ENCODE measurements at places on chromosomes 12 and 14. TPM values are rescaled to one million over a fixed set of nuclear protein-coding genes. Genes with fewer than 3 reads are reported as not detected.

The GALNT6 gene
- total RNA-seq: 4.4 TPM

GRCh38 chr14:75224561-75224960, 48.1 kb upstream of the TMED10 start:
- DNase-seq: no peak

The C12orf42 gene
- total RNA-seq: not detected

DNA sequence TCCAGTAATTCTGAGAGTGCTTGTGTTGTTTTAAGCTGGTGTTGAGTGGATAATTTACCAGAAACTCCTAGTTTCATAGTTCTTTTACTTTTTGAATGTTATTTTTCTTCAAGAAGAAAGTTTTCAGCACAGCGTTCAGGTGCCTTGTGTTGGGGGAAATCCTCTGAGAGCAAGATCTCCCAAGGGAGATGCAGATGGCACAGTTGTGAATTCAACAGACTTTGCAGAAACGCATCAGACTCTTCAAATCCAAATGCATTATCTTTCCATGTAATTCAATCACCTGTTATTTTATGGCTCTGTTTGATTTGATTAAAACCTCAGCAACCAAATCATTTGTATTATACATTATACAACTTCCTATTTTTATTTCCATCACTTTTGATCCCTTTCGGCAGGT, 439.9 kb downstream of the EGLN3 start:
- DNase-seq: no peak

The WSCD2 gene
- total RNA-seq: 0.44 TPM

GRCh38 chr12:123050331-123050831, 69.9 kb downstream of the ARL6IP4 start:
- no peak for DNase-seq

GRCh38 chr14:65263177-65263788, 149.2 kb upstream of the FUT8 start:
- no peak for DNase-seq

The GARIN6 gene
- not detected for total RNA-seq

GRCh38 chr12:109387425-109388166, 39.9 kb downstream of the MYO1H start:
- no peak for DNase-seq

DNA sequence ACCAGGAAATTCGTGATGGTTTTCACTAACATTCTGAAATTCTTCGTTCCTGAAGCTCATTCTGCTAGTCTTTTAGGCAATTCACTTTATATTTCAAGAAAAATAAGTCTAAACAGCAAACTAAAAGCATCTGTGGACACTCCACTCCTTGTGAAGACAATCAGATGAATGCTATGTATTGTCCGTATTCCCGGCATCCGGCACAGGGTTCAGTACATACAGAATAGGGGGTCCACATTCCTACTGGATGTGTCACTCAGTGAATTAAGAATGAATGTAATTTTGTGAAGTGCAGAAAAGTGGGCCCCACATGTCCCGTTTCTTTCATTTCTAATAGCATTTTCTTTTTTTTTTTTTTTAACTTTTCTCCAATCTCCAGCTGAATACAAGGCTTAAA, 241.3 kb downstream of the GRIN2B start:
- no peak for DNase-seq

- no peak for DNase-seq
Measured at GRCh38 chr14:28759653-28760313, 6.8 kb upstream of the FOXG1 start.

The SUOX gene
- total RNA-seq: 20.3 TPM

The PRIMA1 gene
- 3.9 TPM for total RNA-seq

The HOXC5 gene
- not detected for total RNA-seq

The BDKRB1 gene
- 1.0 TPM for total RNA-seq

DNA sequence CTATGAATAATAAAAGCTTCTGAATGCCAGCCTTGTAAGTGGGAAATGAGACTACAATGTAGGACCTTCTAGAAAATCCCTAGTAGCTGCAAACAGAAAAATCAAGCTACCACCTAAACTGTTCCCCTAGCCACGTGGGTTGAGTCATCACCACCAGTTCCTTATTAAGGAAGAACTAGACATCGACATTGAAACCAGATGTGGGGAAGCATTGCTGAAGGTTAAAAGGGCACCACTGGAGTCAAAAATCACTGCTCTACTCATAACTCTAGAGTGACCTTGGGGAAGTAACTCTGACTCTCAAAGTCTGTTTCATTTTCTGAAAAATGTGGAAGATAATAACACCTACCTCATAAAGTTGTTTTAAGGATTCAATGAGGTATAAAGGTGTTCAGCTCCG, 9.4 kb upstream of the CNIH1 start:
- no peak for DNase-seq

The HHIPL1 gene
- 2.6 TPM for total RNA-seq

DNA sequence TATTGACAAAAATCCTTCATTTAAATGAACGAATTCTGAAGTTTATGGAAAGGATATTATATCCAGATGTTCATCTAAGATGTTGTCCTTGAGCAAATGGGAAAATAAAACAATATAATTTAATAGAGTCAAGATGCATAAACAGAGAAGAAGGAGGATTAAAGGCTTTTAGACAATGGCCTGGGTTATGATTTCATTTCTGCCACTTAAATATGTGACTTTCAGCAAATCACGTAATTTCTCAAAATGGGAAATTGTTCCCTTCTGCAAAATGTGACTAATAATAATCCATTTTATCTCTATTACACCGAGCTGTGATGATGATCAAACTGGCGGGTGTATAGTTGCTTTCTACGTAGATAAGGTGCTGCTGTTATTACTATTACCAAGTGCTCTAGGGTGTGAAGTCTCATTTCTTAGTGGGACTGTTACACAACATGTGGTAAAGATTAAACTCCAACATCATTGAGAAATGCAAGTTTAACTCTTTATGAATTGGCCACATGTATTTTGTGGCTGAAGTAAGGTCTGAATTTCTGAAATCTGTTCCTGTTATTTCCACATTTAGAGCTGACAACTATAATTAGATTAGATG, 157.0 kb downstream of the MYRFL start:
- DNase-seq: no peak

DNA sequence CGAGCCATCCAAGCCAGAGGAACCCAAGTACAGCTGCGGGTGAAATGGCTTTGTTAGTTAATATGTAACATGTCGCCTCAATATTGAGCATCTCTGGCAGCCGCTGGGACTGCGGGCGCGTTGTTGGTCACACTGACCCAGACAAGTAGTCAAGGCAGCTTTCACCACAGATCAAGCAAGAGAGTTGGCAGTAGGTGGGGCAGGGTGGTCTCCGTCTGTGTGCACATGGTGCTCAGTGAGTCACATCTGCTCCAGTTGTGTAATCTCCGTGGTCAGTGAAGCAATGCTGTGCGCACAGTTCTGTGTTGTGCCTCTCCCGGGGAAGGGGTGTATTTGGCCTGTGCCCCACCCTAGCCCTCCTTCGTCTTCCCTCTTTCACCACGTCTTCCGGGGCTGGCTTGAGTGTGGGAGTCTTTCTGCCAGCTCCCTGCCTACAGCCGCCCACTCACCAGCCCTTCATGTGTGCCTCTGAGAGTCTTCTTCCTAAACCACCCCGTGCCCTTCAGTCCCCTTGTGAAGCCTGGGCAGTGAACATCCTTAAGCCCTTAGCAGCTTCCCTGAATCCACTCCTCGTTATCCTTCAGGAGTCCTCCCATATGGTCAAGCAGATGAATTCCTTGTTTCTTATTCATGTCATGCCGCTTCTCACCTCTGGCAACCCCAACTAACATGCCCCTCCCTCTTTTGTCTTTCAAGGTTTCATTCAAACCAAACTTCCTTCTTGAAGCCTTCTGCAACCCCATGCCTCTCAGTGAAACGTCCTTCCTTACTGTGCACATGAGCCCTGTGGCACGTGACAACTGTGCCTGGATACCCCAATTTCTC, 242.1 kb downstream of the CACNA1C start:
- DNase-seq: peak; percentile 45

The TAS2R14 gene
- total RNA-seq: 0.88 TPM

The GRIP1 gene
- 21.0 TPM for total RNA-seq

DNA sequence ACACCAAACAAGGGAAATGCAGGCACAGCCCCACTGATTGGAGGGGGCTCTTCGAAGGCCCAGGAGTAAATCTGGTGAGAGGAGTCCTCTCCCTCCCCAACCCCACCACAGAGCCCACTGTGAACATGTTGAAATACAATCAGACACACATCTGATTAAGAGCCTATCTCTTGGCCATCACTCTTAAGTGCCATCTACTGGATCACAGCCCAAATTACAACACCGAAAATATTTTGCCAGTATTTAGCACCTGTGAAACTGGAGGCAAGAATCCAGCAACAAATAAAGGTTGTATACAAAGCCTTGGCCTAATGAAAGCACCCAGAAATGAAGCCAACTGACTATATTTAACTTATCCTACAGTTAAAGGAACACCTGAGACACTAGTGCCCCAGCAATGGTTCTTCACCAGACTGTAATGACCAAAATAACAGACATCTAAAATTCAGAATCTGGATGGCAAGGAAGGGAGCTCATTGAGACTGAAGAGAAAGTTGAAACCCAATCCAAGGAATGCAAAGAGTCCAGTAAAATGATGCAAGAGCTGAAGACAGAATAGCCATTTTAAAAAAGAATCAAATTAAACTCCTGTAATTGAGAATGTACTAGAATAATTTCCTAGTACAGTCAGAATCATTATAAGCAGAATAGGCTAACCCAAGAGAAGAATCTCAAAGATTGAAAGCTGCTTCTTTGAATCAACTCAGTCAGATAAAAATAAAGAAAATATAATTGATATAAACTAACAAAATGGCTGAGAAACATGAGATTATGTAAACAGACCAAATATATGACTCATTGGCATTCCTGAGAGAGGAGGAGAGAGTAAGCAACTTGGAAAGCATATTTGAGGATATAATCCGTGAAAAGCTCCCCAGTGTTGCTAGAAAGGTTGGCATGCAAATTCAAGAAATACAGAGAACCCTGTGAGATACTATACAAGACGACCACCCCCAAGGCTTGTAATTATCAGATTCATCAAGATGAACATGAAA, 1117.0 kb downstream of the FLRT2 start:
- DNase-seq: no peak

The SCAF11 gene
- total RNA-seq: 74.7 TPM

The DLGAP5 gene
- 0.80 TPM for total RNA-seq

The SP7 gene
- total RNA-seq: not detected

DNA sequence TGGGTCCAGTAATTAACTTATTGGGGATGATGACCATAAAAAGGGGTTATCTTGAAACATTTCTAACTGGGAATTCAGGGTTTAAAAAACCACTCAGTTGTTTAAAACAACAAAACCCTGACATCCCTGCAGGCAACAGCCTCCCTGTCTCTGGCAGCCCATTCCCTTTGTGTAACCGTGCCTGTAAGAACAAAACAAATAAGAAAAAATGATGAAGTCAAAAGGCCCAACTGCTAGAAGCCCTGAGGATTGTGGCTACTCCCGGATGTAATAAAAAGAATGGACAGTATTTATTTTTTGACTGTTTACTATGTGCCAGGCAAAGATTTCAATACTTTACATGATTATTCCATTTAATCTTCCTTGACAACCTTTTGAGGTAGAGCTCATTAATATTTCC, 75.3 kb downstream of the TMCC3 start:
- DNase-seq: no peak

DNA sequence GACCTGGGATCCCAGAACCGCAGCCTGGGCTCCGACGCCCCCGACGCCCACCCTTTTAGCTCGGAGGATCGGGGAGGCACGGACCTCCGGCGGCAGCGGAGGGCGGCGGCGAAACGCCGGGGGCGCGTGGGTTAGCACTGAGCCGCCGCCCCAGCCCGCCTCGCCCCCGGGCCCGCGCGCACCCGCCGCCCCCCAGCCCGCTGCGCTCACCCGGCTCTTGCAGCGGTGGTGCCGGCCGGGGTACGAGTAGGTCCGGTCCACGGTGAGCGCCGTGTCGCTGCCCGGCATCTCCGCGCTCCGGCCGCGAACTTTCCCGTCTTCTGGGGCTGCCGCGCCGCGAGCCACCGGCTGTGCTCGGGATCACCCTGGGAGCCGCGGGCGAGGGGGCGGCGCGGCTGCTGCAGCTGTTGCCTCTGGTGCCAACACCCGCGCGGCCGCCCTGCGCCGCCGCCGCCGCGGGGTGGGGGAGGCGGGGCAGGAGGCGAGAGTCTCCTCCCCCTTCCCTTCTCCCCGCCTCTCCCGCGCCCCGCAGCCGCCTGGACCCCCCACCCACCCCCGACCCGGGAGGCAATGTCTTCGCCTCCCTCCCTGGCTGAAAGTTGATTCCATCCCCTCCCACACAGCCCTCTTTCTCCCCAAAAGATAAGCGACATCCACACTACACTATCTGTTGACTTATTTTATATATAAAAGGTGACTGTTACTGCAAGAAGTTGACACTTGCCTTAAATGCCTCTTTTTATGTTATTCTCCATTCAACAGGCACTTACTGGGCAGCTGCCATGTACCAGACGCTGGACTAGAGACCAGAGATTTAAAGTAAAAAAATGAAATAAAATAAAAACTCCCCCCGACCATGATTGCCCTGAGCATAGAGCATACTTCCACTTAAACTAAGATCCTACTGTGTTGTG, at the start of gene TMCC3:
Gene TMCC3 (minus strand): TSS at position 415 of the 914 bp plus-strand sequence. CDS start 127 bp downstream, at position 288.
- peak; percentile 67 for DNase-seq

GRCh38 chr12:42903736-42904135, 314.2 kb upstream of the PRICKLE1 start:
- no peak for DNase-seq

DNA sequence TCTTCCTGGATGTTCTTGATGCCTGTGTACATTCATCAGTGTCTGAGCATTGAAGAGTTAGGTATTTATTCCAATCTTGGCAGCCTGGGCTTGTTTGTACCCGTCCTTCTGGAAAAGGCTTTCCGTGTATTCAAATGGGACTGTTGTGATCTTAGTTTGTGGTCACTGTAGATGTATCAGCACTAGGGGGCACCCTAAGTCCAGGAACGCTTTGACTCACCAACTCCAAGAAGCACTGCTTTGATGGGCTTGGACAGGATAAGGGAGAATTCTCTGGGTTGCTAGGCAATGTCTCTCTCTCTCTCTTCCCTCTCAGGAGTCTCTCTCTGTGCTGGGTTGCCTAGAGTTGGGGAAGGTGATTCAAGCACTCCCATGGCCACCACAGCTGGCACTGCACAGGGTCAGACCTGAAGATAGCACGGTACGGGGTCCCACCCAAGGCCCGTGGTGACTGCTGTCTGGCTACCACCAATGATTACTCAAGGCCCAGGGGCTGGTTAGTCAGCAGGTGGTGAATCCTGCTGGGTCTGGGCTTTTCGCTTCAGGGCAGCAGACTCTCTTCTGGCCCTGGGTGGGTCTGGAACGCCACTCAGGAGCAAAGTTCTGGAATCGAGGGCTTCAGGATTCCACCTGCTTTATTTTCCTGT, 211.1 kb upstream of the RGS6 start:
- DNase-seq: no peak

- DNase-seq: no peak
Measured at GRCh38 chr12:58503731-58504130, 416.6 kb downstream of the LRIG3 start.

DNA sequence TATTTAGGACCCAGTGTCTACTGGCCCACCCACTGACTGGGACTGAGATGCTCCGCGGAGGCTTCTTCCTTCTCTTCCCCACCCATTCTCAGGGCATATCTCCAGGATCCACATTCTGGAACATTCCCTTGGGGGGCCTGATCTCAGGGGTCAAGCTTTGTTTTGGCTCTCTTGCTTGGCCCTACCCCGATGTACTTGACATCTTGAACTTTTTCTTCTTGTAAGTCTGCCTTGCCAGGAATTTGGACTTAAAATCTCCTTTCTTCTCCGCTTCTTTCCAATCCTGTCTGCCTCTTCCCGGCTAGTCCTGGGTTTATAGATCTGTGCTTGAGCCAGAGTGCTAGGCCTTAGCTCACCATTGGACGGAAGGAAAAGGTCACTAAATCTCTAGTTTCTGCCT, 22.1 kb downstream of the DACT1 start:
- DNase-seq: no peak

The TMCC3 gene
- total RNA-seq: 5.7 TPM

Data from left cardiac atrium (tissue), 4 donors.